Hindlimb muscle (tissue), 1 donor: ENCODE measurements at places on chromosomes 2 and 18.

GRCh38 chr18:62198259-62198658, 11.2 kb downstream of the RELCH start:
- DNase-seq, result no peak

DNA sequence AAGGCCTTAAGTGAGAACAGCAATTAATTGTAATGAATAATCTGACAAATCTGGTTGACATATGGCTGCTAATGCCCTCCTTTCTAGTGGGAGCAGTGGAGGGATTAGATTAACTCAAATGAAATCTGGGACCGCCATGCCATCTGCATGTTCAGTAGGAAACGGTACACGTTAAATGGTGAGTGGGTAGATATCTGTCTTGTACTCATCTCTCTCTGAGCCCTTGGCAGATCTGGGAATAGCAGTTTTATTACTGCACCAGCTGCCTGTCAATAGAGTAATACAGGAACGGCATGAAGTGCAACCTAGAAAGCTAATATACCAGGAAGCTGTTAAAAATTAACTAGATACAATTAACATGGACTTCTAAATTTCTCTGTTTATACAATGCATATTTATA, 258.8 kb downstream of the GPD2 start:
- no peak for DNase-seq

- DNase-seq, result no peak
Measured at GRCh38 chr2:240790370-240791220, 29.4 kb downstream of the KIF1A start.

- no peak for DNase-seq
Measured at GRCh38 chr2:151302404-151302803, 12.9 kb upstream of the NMI start.

DNA sequence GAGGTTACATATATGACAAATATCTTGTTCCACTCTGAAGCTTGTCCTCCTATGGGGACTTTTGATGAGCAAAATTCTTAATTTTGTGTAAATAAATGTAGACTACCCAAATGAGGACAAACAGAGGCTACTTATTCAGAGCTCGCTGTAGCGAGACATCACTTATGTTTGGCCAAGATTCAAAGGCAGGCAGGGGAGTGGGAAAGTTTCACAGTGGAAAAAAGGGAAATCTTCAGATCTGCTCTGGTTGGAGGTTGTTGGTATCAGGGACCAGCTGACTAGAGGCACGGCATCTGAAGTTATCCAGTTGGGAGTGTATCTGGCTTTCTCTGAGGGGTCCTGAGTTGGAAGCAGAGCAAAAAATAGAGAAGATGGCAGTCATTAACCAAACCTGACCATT, 1.3 kb downstream of the PLB1 start:
- DNase-seq, result no peak
